ENCODE measurements at places on chromosomes 3 and 15.

DNA sequence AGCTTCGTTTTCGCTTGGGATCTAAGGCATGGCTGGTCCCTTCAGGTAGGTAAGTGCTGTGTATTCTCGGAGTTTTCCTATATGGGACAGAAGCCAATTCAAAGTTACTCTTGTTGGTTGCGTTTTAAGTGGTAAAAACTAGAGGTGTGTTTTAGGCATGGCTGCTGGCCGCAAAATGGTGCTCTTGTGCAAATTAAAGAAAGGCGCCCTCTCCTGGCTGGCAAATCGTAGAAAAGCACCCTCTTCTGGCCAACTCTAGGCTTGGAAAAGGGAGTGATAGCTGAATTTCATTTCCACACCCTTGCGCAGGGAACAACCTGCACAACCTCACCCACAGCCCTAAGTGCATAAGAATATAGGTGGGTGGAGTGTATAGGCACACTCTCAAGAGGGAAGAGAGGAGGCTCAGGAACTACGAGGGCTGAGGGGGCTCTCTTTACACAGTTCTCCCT lies 23.5 kb downstream of the DRD3 start:
- DNase-seq, result no peak

DNA sequence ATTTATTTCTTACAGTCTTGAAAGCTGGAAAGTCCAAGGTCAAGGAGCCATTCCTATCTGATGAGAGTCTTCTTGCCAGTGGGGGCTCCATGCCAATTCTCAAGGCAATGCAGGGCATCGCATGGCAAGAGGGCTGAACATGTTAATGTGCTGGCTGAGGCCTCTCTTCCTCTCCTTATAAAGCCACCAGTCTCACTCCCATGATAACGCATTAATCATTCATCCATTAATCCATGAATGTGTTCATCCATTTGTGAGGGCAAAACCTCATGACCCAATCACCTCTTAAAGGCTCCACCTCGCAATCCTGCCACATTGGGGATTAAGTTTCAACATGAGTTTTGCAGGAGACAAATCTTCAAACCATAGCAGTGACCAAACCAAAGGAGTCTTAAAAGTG lies 118.3 kb downstream of the PROS1 start:
- no peak for DNase-seq

DNA sequence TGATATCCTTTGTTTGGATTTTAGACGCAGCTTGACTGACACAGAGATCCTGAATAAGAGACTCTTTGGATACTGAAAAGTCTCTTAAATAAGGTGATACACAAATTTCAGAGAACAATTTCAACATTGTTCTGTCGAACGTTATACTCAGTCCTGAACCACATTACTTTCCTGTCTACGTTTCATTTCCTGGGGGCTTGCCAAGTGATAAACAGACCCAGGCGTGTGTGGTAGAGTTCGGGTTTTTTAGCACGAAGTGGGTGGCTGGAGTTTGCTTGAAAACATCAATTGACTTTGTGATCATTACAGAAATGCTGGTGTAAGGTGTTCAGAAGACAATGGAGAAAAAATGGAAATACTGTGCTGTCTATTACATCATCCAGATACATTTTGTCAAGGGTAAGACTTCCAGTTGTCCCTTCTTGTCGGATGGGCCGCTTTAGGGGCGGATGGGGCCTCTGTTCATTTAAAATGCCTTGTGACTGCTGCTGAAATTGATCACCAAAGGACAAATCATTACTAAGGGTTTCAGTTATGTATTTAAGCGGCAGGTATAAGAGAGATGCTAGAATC lies at the start of gene CD96:
Gene CD96, plus strand, starts transcription at position 287 of the 573 bp plus-strand sequence. Its CDS starts 52 bp downstream, at position 339.
- no peak for DNase-seq

GRCh38 chr15:46676233-46677206 lies 1040.8 kb upstream of the SEMA6D start:
- no peak for DNase-seq

GRCh38 chr3:46825450-46825849 lies 37.8 kb downstream of the MYL3 start:
- DNase-seq, result no peak

DNA sequence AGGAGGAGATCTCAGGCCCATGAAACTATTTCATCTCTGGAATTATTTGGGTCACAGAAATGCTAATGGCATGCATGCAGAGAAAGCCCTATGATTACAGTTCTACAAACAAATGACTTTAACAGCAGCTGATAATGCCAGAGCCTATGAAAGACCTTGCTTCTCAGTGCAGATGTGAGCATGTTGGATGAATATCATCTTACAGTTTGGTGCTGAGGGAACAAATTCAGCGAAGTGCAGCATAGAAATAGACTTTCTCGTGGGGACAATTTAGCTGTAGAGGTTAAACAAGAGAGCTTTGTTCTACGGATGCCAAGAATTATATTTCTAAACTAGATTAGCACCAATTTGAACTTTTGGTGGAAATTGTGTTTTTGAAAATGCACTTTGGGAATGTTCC lies 27.7 kb downstream of the PTX3 start:
- no peak for DNase-seq

Data from RCC 7860 (cell line).